ENCODE measurements at places on chromosomes 1 and 21. TPM values are rescaled to one million over a fixed set of nuclear protein-coding genes. Genes with fewer than 3 reads are reported as not detected.
A peak's percentile ranks its signal among the peaks of the same experiment; 100 is the strongest.

DNA sequence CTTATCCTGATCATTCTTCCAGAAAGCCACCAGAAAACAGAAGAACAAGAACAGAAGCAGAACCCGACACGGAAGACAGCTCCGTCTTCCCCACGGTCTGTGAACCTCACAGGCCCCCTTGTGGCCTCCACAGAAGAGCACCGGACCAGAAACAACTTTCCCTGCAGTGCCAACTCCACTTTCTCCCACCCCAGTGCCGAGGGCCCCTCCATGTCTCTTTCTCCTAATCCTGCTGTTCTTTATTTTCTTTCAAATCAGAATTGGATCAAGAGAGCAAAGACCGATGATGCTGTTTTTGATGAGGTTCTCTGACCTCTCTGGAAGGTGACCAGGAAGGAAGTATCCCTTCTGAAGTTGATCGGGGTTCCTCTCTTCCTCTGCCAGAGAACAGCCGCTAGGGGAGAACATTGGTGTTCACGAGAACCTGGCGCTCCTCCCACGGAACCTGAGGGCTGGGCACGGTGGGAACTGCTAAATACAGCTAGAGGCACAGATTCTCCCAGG is 58.9 kb upstream of the CTTNBP2NL start:
- no peak overlapping the region for H3K4me3 ChIP-seq
- DNase-seq: no peak
- no peak overlapping the region for H3K27ac ChIP-seq

DNA sequence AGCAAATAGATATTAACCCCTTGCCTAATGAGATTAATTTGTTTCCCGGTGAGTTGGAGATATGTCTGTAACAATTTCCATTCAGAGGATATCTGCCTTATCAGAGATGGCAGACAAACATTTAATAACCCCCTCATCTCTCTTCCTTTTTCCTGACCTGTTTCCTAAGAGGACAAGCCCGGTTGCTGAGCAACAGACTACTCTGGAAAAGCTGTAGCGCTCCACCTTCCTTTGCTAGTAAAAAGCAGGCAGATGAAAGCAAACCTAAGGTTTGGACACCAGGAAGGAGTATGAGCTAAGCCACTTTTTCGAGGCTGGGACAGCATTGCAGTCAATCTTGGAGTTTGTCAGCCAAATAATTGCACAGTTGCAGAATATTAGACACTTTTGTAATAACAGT is 82.4 kb downstream of the RGS21 start:
- H3K4me3 ChIP-seq: no peak overlapping the region
- no peak overlapping the region for H3K27ac ChIP-seq
- H3K4me1 ChIP-seq: no peaks in the 10 kb centered on the region
- no peak for DNase-seq
- no peaks in the 10 kb centered on the region for H3K27me3 ChIP-seq

- no peaks in the 10 kb centered on the region for H3K4me1 ChIP-seq
- no peak for DNase-seq
- no peaks in the 10 kb centered on the region for H3K27me3 ChIP-seq
Measured at GRCh38 chr1:51897699-51898031, 19.1 kb upstream of the NRDC start.

The ASB17 gene
- total RNA-seq: not detected

DNA sequence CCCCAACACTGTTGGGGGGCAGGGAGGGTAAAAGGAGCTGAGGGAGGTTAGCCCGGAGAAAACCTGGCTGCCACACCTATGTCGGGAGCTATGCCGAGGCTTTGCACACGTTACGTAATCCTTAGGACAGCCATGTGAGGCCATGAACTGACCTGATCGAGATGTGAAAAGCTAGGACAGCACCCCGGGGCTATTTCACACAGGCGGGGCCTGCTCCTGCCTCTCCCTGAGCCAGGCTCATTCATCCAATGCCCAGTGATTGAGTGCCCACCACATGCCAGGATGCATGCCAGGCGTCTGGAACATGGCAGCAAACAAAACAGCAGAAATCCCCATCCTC is 30.2 kb downstream of the LDLRAP1 start:
- no peaks in the 10 kb centered on the region for H3K27me3 ChIP-seq
- H3K27ac ChIP-seq: no peak overlapping the region
- no peak overlapping the region for H3K4me3 ChIP-seq
- no peak for DNase-seq
- no peaks in the 10 kb centered on the region for H3K36me3 ChIP-seq

The AKNAD1 gene
- total RNA-seq: 5.5 TPM

- H3K27ac ChIP-seq: no peak overlapping the region
- H3K36me3 ChIP-seq: no peaks in the 10 kb centered on the region
- no peaks in the 10 kb centered on the region for H3K27me3 ChIP-seq
- H3K4me3 ChIP-seq: no peak overlapping the region
- DNase-seq: peak; percentile 67
Measured at GRCh38 chr1:162854245-162854882, 6.6 kb downstream of the CCDC190 start.

- no peak overlapping the region for H3K4me3 ChIP-seq
- DNase-seq: no peak
- no peaks in the 10 kb centered on the region for H3K27me3 ChIP-seq
- no peaks in the 10 kb centered on the region for H3K36me3 ChIP-seq
- H3K27ac ChIP-seq: peak overlapping the region; percentile 84
Measured at GRCh38 chr1:150551051-150551783, 2.0 kb downstream of the ADAMTSL4 start.

The MPC2 gene
- total RNA-seq: 20.5 TPM

The SPRR1B gene
- total RNA-seq: not detected

DNA sequence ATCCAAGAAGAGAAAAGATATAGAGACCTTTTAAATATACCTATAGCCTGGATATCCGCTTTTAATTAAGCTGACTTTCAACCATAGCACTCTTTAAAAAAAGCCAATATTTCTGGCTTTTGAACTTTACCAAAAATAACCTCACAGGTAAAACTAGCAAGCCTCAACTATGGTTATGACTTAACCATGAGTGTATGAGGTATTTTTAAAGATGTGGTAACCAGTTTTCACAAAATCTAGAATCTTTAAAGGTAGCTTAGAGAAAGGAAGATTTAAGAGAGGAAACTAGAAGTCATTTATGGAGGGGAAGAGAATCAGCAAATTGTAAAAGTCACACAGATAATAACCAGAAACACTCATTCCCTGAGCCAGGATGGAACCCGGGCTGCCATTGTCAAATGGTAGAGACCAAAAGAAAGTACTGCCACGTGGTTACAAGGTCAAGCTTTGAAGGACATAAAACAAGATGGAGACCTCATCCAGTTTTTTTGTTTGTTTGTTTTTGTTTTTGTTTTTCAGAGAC is 288.4 kb upstream of the RGS18 start:
- no peaks in the 10 kb centered on the region for H3K36me3 ChIP-seq
- DNase-seq: no peak
- no peak overlapping the region for H3K27ac ChIP-seq
- no peaks in the 10 kb centered on the region for H3K27me3 ChIP-seq
- no peaks in the 10 kb centered on the region for H3K4me1 ChIP-seq

DNA sequence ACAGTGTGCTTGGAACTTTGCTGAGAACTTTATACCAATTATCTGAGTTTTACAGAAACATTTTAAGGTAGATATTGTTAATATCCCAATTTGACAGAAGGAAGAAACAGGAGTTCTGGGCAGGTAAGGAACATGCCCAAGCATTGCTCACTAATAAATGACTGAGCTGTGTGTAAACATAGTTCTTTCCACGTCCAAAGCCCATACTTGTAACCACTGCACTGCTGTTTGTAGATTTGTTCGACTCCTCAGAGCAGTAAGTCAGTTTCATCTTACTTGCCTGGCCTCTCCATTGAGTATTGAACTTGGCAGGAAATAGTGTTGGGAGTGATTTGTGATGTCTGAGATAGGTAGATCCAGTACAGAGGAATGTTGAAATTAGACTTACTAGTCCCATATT is 335.1 kb downstream of the KIF26B start:
- H3K4me3 ChIP-seq: no peak overlapping the region
- no peaks in the 10 kb centered on the region for H3K27me3 ChIP-seq
- no peaks in the 10 kb centered on the region for H3K36me3 ChIP-seq
- no peak for DNase-seq

DNA sequence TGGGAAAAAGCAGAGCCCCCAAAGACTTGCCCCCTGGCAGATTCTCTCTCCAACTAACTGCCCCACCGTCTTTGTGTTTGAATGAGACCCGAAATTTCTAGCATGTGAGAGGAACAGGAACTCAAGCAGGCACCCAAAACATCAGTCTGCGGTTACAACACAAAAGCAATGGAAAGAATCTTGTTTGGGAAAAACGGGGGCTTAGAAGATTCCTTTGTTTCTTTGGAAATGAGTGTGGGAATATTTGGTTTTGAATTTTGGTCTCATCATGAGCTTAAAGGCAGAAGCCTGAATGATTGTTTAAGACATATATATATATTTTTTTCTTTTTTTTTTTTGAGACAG is 188.9 kb upstream of the TMEM51 start:
- H3K4me3 ChIP-seq: no peak overlapping the region
- H3K27ac ChIP-seq: no peak overlapping the region
- no peaks in the 10 kb centered on the region for H3K36me3 ChIP-seq
- no peak for DNase-seq
- H3K27me3 ChIP-seq: no peaks in the 10 kb centered on the region
- H3K4me1 ChIP-seq: peaks cover 18% of the 10 kb centered on the region

The CYP4A11 gene
- not detected for total RNA-seq

- H3K4me3 ChIP-seq: no peak overlapping the region
- no peak for DNase-seq
- H3K27me3 ChIP-seq: no peaks in the 10 kb centered on the region
- H3K36me3 ChIP-seq: no peaks in the 10 kb centered on the region
- no peak overlapping the region for H3K27ac ChIP-seq
Measured at GRCh38 chr1:243731301-243731891, 118.6 kb downstream of the AKT3 start.

DNA sequence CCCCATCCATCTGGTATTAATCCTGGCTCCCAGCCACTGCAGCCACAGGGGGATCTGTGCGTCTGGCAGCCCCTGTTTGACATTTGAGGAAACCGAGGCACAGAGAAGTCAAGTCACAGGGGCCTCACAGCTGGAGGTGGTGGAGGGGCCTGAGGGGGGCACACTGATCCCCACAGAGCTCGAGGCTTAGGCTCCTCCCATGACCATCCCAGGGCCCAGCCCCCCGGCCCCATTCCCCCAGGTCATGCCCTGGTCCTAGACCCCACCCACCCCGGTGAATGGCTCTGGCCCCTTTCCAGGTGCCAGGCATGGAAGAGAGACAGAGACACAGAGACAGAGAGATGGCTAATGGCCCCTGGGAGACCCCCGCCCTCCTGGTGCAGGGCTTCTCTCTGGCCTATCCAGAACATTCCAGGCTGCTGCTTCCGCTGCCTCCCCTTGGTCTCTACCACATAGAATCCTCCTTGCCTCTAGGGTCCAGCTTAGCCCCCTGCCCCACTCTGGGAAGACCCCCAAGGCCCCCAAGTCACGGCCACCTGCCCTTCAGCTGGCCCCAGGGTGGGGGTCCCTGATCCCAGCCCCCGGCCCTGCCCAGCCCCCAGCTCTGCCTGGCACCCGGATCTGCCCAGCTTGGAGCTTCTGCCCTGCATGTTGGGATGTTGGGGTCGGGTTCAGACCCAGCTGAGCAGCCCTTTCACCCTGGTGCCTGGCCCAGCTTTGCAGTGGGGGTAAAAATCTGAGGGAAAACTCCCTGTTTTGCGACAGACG is 29.2 kb upstream of the LRRC3 start:
- no peaks in the 10 kb centered on the region for H3K4me1 ChIP-seq
- peak; percentile 3 for DNase-seq
- no peaks in the 10 kb centered on the region for H3K27me3 ChIP-seq
- no peak overlapping the region for H3K27ac ChIP-seq
- no peaks in the 10 kb centered on the region for H3K36me3 ChIP-seq

DNA sequence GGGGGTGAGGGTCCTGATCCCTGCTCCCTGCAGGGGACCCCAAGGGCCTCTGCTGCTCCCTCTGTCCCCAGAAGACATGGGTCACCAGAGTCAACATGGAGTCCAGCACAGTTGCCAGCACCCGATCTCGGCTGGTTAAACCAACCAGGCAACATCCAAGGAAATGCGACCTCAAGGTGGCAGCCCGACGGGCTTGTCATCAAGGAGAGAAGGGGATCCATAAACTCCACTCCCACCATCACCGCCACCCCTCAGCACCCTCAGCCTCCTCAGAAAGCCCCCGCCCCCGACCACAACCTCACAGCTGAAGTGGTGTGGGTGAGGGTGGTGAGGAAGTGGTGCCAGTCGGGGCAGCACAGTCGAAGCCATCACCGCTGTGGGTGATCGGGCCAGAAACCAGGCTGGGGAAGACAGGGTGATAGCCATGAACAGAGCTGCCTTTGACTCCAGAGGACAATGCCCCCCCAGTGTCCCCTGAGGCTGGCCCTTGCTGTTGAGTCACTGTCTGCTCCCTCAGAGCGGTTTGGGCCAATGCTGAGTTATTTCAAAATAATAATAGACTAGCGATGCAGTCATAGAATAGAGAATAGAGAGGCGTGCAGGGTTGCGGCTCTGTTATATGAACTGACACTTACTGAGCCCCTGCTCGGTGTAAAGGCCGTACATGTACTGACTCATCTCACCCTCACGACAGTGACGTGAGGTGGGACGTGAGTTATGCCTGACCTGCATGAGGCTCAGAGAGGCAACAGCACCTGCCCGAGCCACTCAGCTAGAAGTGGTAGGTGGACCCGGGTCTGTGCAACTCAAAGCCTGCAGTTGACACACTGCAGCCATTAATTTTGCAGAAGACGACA is 88.7 kb upstream of the IFFO2 start:
- DNase-seq: no peak
- H3K27me3 ChIP-seq: no peaks in the 10 kb centered on the region
- H3K36me3 ChIP-seq: no peaks in the 10 kb centered on the region

DNA sequence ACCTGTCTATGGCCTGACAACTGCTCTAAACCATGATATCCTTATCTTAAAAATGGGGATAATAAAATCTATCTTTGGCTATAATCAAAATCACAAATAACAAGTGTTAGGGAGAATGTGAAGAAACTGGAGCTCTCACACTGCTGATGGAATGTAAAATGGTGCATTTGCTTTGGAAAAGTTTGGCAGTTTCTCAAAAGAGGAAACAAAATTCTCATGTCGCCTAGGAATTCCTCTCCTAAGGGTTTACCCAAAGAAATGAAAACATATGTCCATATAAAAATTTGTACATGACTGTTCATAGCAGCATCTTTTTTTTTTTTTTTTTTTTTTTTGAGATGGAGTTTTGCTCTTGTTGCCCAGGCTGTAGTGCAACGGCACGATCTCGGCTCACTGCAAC is 64.3 kb downstream of the ZNF281 start:
- H3K27ac ChIP-seq: no peak overlapping the region
- DNase-seq: no peak
- H3K4me1 ChIP-seq: no peaks in the 10 kb centered on the region
- H3K4me3 ChIP-seq: no peak overlapping the region

- H3K36me3 ChIP-seq: no peaks in the 10 kb centered on the region
- H3K27me3 ChIP-seq: no peaks in the 10 kb centered on the region
- H3K27ac ChIP-seq: peak overlapping the region; percentile 97
- peaks cover 7% of the 10 kb centered on the region for H3K4me1 ChIP-seq
Measured at GRCh38 chr1:88890791-88891317, 513 bp downstream of the GTF2B start.

GRCh38 chr1:74673351-74674111 is at the start of gene ERICH3:
TSS of gene ERICH3 (minus strand) at chr1:74673792. CDS start at chr1:74673519, 273 bp downstream.
- H3K27ac ChIP-seq: no peak within 1 kb of the TSS
- peak within 1 kb of the TSS; percentile 16 for H3K4me3 ChIP-seq
- DNase-seq: no peak
- H3K36me3 ChIP-seq: no peaks in the 10 kb centered on the region

The AADACL3 gene
- not detected for total RNA-seq

- peak; percentile 37 for DNase-seq
- no peak overlapping the region for H3K27ac ChIP-seq
- no peaks in the 10 kb centered on the region for H3K27me3 ChIP-seq
- no peaks in the 10 kb centered on the region for H3K36me3 ChIP-seq
- H3K4me1 ChIP-seq: no peaks in the 10 kb centered on the region
Measured at GRCh38 chr1:159211331-159212136, 6.9 kb downstream of the ACKR1 start.

The TBX19 gene
- total RNA-seq: 1.8 TPM

The SLC2A5 gene
- total RNA-seq: 1.9 TPM

The NR1I3 gene
- not detected for total RNA-seq
